Vein endothelial cell (primary cell): ENCODE measurements at places on chromosomes 1 and 21. TPM values are rescaled to one million over a fixed set of nuclear protein-coding genes. Genes with fewer than 3 reads are reported as not detected.

Gene OR2AJ1
- total RNA-seq: not detected in 2 replicates

Gene LCE1A
- not detected in 2 replicates for total RNA-seq

Gene LY9
- total RNA-seq: not detected in 2 replicates

Gene MEGF6
- 40.7 and 92.4 TPM in 2 replicates for total RNA-seq

Gene GLIS1
- not detected in 2 replicates for total RNA-seq

Gene OR6N1
- total RNA-seq: not detected in 2 replicates

Gene WNT4
- total RNA-seq: 0.33 and 1.4 TPM in 2 replicates

Gene MYOC
- total RNA-seq: not detected in 2 replicates

Gene ANKRD65
- under 0.01 TPM in 1 of 2 replicates, not detected in the other for total RNA-seq

Gene STUM
- under 0.01 TPM in 1 of 2 replicates, not detected in the other for total RNA-seq

Gene C1QC
- not detected in 2 replicates for total RNA-seq

Gene SPRR5
- total RNA-seq: not detected in 2 replicates

Gene AGO4
- 19.0 and 23.2 TPM in 2 replicates for total RNA-seq

Gene KIAA1614
- total RNA-seq: 4.0 and 4.6 TPM in 2 replicates

Gene ELOVL1
- total RNA-seq: 78.5 and 80.4 TPM in 2 replicates
